ENCODE measurements at places on chromosomes 2 and 18. TPM values are rescaled to one million over a fixed set of nuclear protein-coding genes. Genes with fewer than 3 reads are reported as not detected.

DNA sequence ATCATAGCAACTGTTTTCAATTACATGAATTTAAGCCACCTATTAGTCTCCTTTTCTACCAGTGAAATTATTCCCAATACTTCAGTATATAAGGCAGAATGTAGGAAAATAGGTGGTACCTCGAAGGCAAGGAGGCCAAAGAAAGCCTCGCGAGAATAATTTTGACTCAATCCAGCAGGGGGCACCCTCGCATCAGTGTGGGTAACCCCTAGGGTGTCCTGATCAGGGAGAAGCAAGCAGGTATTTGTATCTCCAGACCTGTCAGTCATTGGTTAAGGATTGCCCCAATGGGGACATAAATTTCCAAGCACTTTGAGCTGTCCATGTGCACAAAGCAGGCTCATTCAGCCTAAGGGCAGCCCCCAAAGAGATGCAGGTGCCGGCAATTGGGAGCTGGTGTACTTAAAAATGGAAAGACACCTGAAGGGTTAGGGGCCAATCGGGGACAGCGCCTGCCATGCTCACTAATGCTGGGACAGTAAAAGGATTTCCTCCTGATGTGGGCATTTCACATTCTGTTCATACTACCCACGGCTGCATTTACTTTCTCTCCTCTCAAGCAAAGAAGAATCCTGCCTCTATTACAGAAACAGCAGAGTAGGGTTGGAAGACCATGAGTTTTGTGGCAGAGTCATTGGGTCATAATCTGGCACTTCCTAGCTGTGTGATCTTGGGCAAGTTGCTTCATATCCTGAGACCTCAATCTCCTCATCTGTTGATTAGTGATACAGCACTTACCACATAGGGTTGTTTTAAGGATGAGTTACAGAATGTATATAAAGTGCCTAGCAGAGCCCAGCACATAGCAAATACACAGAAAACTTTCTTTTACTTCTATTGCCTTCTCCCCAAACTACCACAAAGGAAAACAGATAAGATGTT is 136.1 kb downstream of the ICOS start:
- DNase-seq, result peak; percentile 49
- no peak overlapping the region for H3K4me3 ChIP-seq
- H3K27me3 ChIP-seq, result no peaks in the 10 kb centered on the region
- H3K4me1 ChIP-seq, result no peaks in the 10 kb centered on the region
- H3K36me3 ChIP-seq, result no peaks in the 10 kb centered on the region

CHRND gene
- not detected for total RNA-seq

- peak; percentile 46 for DNase-seq
- peak overlapping the region; percentile 73 for H3K27ac ChIP-seq
- H3K4me1 ChIP-seq, result no peaks in the 10 kb centered on the region
- no peaks in the 10 kb centered on the region for H3K27me3 ChIP-seq
These were observed 479.7 kb downstream of the PARD3B start for GRCh38 chr2:205024822-205025518.

CNGA3 gene
- not detected for total RNA-seq

GRCh38 chr2:234565201-234565600 is 68.3 kb upstream of the ARL4C start:
- H3K36me3 ChIP-seq, result no peaks in the 10 kb centered on the region
- no peak for DNase-seq
- H3K4me1 ChIP-seq, result no peaks in the 10 kb centered on the region

- no peak for DNase-seq
- no peak overlapping the region for H3K4me3 ChIP-seq
- no peaks in the 10 kb centered on the region for H3K27me3 ChIP-seq
These were observed 433.7 kb upstream of the GYPC start for GRCh38 chr2:126222278-126222677.

IL36B gene
- not detected for total RNA-seq

SKOR2 gene
- total RNA-seq, result not detected

- H3K4me1 ChIP-seq, result peaks cover 57% of the 10 kb centered on the region
- H3K27ac ChIP-seq, result peak overlapping the region; percentile 80
- H3K4me3 ChIP-seq, result no peak overlapping the region
- no peaks in the 10 kb centered on the region for H3K36me3 ChIP-seq
These were observed 51.5 kb downstream of the NCK2 start for GRCh38 chr2:105796131-105796638.

GRCh38 chr2:239930871-239931771 is 94.0 kb downstream of the NDUFA10 start:
- H3K27ac ChIP-seq, result no peak overlapping the region
- peaks cover 9% of the 10 kb centered on the region for H3K4me1 ChIP-seq
- H3K36me3 ChIP-seq, result 0 out of 3 replicates have a peak, but pooled peaks cover 3% of the 10 kb centered on the region

- H3K27ac ChIP-seq, result no peak overlapping the region
- DNase-seq, result no peak
- no peaks in the 10 kb centered on the region for H3K4me1 ChIP-seq
- H3K36me3 ChIP-seq, result no peaks in the 10 kb centered on the region
These were observed 62.1 kb downstream of the GBX2 start for GRCh38 chr2:236105955-236106607.

GRCh38 chr2:179532863-179533278 is 268.2 kb upstream of the SESTD1 start:
- no peaks in the 10 kb centered on the region for H3K36me3 ChIP-seq
- no peaks in the 10 kb centered on the region for H3K4me1 ChIP-seq
- no peak overlapping the region for H3K27ac ChIP-seq
- no peak overlapping the region for H3K4me3 ChIP-seq
- DNase-seq, result no peak
- no peaks in the 10 kb centered on the region for H3K27me3 ChIP-seq

DNA sequence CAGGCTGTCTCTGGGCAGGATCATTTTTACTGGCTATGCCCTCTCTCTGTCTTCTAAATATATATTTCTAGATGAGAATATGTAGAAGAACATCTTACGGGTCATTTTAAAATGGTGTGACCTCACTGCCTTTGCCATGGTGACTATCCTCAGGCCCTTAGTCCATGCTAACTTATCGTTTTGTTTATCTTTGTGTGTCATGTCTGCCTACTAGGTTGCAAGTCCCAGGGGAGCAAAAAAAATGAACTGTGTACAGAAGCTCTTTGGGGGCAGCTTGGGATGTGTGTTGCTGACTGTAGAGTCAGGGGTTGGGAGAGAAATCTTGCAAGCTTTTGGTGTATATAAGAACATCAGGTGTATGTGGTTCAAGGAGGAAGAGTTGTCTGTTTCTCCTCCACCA is 11.0 kb downstream of the CPSF3 start:
- no peak overlapping the region for H3K27ac ChIP-seq
- no peak for DNase-seq
- no peaks in the 10 kb centered on the region for H3K4me1 ChIP-seq

GRCh38 chr2:142140434-142140845 is 9.6 kb upstream of the LRP1B start:
- H3K4me3 ChIP-seq, result no peak overlapping the region
- no peak overlapping the region for H3K27ac ChIP-seq
- H3K4me1 ChIP-seq, result no peaks in the 10 kb centered on the region
- DNase-seq, result no peak

DNA sequence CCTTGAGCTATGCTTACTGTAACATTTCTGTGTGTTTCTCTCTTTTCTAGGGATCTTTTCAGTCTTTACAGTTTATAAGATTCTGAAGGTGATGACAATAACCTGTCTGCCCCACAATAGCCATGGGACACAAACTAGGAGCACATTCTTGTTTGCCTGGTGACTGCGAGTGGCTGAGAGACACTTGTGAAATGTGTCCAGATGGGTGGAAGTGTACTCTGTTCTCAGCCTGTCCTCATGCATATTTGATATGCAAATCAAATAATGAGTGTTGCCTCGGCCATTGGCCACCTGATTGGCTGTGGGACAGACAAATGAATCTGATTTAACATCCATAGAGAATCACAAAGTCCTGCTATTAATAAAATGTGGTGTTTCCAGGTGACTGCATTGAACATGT is 246.2 kb downstream of the HNMT start:
- H3K27me3 ChIP-seq, result no peaks in the 10 kb centered on the region
- H3K27ac ChIP-seq, result no peak overlapping the region
- no peaks in the 10 kb centered on the region for H3K36me3 ChIP-seq
- no peak for DNase-seq
- no peaks in the 10 kb centered on the region for H3K4me1 ChIP-seq
- H3K4me3 ChIP-seq, result no peak overlapping the region

- H3K4me3 ChIP-seq, result no peak overlapping the region
- H3K27me3 ChIP-seq, result peaks cover 6% of the 10 kb centered on the region
- H3K4me1 ChIP-seq, result no peaks in the 10 kb centered on the region
- H3K36me3 ChIP-seq, result no peaks in the 10 kb centered on the region
These were observed 112.5 kb upstream of the ARHGAP28 start for GRCh38 chr18:6616981-6617380.

DNA sequence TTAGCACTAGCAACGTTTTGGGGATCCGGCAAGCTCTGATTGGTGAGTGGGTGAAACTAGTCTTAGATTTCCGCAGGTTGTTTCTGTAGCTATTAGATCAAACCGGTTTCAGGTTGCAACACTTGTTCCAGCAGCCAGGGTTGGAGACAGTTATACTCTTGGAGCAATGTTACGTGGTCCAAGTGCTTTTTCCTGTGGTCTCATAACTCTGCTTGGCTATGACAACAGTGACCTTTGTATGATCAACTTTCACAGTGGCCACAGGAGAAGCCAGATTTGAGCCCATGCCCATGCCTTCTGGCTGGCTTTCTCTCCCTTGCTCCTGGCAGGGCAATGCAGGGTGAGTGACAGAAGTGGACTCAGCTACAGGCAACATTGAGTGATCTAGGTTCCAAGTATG is 84.5 kb upstream of the TAF1B start:
- no peak overlapping the region for H3K27ac ChIP-seq
- H3K36me3 ChIP-seq, result no peaks in the 10 kb centered on the region
- no peaks in the 10 kb centered on the region for H3K27me3 ChIP-seq

DNA sequence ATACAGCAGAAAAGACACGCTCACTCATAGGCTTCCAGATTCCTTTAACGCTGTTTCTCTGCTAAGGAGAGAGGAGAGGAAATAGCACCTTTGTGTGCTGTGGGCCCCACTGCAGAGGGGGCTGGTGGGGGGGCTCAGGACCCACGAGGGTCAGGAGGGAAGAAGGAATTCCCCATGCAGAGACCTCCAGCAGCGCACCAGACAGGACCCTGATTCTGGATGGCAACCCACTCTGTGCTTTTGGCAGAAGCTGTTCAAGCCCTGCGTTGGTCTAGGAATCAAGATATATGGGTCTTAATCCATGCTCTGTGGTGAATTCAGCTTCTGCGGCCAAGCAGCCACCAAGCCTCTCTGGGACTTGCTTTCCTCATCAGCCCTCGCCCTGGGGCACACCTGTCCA is 31.0 kb downstream of the MYCN start:
- H3K4me3 ChIP-seq, result no peak overlapping the region
- H3K27me3 ChIP-seq, result peaks cover 2% of the 10 kb centered on the region
- no peaks in the 10 kb centered on the region for H3K4me1 ChIP-seq

DNA sequence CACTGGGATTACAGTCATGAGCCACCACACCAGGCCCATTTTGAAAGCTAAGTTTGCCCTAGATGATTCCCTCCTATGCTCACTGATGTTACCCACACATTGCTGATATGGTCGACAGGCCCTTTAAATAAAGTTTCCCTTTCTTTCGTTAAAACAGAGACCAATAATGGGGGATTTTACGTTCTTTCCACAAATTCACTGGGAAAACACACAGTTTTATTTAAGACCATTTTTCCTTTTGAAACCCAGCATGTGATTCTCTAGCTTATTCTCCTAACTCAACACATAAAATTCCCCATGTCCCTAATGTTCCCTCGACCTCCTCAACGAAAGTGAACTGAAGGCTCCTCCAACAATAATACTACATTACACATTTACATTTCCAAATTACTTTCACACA is 223.2 kb downstream of the ANAPC1 start:
- no peaks in the 10 kb centered on the region for H3K36me3 ChIP-seq
- peaks cover 25% of the 10 kb centered on the region for H3K4me1 ChIP-seq
- H3K27me3 ChIP-seq, result no peaks in the 10 kb centered on the region

GRCh38 chr18:3631887-3632286 is 181.9 kb downstream of the TGIF1 start:
- no peak overlapping the region for H3K27ac ChIP-seq
- H3K27me3 ChIP-seq, result no peaks in the 10 kb centered on the region
- H3K4me3 ChIP-seq, result no peak overlapping the region
- no peaks in the 10 kb centered on the region for H3K36me3 ChIP-seq
- no peak for DNase-seq
- peaks cover 19% of the 10 kb centered on the region for H3K4me1 ChIP-seq

GRCh38 chr18:78621141-78621755 is 358.4 kb upstream of the SALL3 start:
- H3K27me3 ChIP-seq, result no peaks in the 10 kb centered on the region
- H3K4me3 ChIP-seq, result no peak overlapping the region
- H3K36me3 ChIP-seq, result no peaks in the 10 kb centered on the region
- H3K4me1 ChIP-seq, result no peaks in the 10 kb centered on the region
- H3K27ac ChIP-seq, result no peak overlapping the region

DNA sequence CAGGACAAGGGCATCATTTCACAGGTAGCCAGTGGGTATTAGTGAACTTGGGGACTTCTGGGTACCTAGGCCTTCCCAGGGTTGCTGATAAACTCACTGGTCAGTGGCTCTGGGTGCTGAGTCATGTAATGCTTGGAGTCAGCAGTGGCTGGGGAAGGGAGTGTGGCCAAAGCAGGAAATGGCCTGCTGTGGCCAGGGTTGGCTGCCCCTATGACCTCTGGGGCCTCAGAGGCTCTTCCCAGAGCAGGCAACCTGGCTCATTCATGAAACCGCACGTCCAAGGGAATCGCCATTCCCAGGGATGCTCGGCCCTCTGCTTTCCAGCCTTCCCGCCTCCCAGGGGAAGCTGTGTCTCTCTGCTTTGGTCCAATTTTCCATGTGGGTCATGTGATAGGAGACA is 294.9 kb downstream of the DYSF start:
- H3K4me1 ChIP-seq, result peaks cover 26% of the 10 kb centered on the region
- H3K36me3 ChIP-seq, result no peaks in the 10 kb centered on the region
- H3K27me3 ChIP-seq, result no peaks in the 10 kb centered on the region
- H3K27ac ChIP-seq, result peak overlapping the region; percentile 50
- no peak overlapping the region for H3K4me3 ChIP-seq

ZNF512 gene
- 56.5 TPM for total RNA-seq

EML6 gene
- 0.49 TPM for total RNA-seq

GRCh38 chr2:120390381-120391055 is 44.6 kb downstream of the INHBB start:
- no peaks in the 10 kb centered on the region for H3K4me1 ChIP-seq
- no peak overlapping the region for H3K27ac ChIP-seq
- no peak for DNase-seq
- H3K36me3 ChIP-seq, result no peaks in the 10 kb centered on the region

GRCh38 chr2:16169381-16169960 is 229.1 kb downstream of the MYCN start:
- no peak overlapping the region for H3K27ac ChIP-seq
- no peak overlapping the region for H3K4me3 ChIP-seq
- no peaks in the 10 kb centered on the region for H3K4me1 ChIP-seq
- DNase-seq, result no peak
- no peaks in the 10 kb centered on the region for H3K36me3 ChIP-seq
- peaks cover 9% of the 10 kb centered on the region for H3K27me3 ChIP-seq

- no peaks in the 10 kb centered on the region for H3K27me3 ChIP-seq
- H3K4me1 ChIP-seq, result no peaks in the 10 kb centered on the region
- DNase-seq, result no peak
- no peak overlapping the region for H3K27ac ChIP-seq
- no peak overlapping the region for H3K4me3 ChIP-seq
- no peaks in the 10 kb centered on the region for H3K36me3 ChIP-seq
These were observed 103.4 kb downstream of the MBD5 start for GRCh38 chr2:148124271-148124670.
